ENCODE measurements at places on chromosomes 5 and 9.
A peak's percentile ranks its signal among the peaks of the same experiment; 100 is the strongest.

GRCh38 chr9:136544964-136545691, 720 bp downstream of the NOTCH1 start:
- DNase-seq: peak; percentile 60

- DNase-seq: no peak
Observed at GRCh38 chr5:173963867-173964441, 25.0 kb upstream of the C5orf47 start.

DNA sequence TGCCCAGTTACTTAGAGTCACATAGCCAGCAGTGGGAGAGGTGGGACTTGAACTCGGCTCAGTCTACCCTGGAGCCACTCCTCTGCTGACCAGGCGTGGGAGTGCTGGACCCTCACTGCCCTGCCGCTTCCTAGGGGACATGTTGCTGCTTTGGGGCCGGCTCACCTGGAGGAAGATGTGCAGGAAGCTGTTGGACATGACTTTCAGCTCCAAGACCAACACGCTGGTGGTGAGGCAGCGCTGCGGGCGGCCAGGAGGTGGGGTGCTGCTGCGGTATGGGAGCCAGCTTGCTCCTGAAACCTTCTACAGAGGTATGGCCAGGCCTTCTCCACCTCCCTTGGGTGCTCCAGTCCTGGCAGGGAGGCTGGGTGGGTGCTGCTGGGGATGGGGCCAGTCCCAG, 3.4 kb upstream of the CACFD1 start:
- no peak for DNase-seq

GRCh38 chr9:110343551-110343950, 5.9 kb upstream of the TXNDC8 start:
- DNase-seq: no peak

DNA sequence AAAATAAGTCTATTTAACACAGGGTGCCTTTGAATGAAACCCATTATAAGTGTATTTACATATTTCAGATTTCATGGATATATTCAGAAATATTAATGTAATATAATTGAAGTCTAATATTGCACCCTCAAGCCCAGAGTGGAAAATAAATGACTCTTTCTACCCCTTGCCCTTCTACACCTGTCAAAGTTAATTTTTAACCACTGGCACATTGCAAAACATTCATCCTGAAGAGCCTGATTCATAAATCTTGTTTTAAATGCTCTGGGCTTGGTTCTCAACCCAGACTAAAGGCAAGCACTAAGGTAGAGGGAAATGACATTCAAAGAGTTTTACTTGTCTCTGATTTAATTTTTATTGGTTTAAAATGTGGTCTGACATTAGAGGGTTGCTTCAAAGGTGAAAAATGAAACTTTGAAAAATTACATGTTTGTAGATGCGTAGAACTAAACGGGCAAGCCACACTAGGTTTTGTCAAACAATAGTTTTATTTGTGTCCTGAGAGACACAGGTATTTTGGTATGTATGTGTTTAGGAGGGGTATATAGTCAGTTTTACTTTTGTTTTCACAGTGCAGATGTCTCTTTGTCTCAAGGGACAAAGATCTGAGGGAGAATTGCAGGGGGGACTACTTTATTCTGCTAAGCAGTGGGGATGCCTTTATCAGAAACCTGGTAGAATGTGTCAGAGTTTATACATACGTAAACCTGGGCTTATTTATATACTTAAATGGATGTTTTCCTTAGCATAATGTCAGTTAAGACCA, 69.7 kb downstream of the PIK3R1 start:
- DNase-seq: no peak

DNA sequence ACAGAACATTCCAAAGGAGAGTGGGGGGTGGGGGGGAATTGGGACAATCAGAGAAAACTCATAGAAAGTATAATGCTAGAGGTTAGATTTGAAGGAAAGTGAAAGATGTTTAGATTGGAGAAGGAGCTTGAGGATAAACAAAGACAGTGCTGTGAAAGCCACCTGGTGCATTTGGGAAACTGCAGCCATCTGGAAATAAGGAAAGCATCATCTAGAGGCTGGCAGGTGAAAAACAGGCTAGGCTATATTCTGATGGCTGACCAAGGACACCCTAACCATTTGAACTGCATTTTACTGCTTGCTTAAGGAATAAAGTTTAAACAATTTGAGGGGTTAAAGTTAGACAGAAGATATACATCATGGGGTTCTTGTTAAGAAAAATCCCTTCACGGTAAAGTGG, 296.4 kb downstream of the CETN3 start:
- no peak for DNase-seq

DNA sequence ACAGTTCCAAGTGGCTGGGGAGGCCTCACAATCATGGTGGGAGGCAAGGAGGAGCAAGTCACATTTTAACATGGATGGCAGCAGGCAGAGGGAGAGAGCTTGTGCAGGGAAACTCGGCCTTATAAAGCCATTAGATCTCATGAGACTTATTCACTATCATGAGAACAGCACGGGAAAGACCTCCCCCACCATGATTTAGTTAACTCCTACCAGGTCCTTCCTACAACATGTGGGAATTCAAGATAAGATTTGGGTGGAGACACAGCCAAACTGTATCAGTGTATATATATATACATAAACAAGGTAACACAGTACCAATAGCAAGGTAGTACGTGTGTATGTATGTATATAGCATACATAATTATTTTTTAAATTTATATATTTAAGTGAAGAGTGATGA, 50.9 kb downstream of the NFX1 start:
- DNase-seq: no peak

DNA sequence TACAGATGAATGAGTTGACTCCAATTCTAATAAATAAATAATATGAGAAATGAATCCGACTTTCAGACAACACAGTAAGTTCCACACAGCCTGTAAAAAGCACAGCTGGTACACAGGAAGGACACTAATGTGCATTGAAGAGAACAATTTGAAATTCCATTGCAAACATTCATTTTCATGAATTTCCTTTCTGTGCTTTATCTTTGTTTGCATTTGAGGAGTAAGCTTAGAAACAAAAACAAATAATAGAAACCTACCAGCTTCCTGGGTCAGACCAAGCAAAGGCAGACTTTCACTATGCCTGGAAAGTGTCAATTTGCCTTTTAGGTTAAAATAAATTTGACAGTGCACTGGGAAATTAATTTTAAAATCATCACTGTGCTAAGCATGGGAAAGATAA, 143.8 kb upstream of the VLDLR start:
- no peak for DNase-seq

- no peak for DNase-seq
Observed at GRCh38 chr5:4523038-4523437, 617.1 kb upstream of the ADAMTS16 start.

DNA sequence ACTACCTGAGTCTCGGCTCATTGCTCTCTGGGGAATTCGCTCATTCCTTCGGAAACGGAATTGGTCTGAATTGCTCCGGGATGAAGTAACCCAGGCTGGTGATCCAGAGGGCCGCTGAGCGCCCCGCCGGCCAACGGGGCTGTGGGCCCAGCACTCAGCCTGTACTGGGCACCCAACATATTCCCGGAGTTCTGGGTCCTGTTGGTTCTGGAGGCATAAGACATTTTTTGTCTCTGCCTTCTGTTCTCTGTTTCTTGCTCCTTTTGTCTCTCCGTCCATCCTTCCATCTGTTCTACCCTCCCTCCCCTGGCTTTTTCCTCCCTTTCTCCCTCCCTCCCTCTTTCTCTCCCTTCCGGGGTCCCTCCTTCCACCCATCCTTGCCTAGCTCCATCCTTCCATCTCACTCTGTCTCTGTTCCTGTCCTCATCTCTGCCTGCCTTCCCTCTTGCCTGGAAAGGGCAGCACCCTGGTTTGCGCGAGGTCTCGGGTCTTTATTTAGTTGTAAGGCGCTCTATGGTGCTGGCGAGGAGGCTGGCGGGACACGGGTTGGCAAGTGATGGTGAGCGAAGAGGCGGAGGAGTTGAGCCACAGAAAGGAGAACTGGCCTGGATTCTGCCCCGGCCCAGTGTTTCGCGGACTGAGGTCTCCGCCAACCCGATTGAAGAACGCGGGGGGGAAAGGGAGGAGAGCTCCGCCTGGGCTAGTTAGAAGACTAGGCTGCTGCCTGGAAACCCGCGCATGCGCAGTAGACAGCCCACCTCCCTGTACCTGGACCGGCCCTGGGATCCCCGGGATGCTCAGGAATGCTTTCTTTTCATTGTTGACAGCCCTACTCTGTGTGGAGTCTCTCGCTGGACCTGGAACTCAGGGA, 1468.0 kb downstream of the FOXD4L5 start:
- peak; percentile 32 for DNase-seq

DNA sequence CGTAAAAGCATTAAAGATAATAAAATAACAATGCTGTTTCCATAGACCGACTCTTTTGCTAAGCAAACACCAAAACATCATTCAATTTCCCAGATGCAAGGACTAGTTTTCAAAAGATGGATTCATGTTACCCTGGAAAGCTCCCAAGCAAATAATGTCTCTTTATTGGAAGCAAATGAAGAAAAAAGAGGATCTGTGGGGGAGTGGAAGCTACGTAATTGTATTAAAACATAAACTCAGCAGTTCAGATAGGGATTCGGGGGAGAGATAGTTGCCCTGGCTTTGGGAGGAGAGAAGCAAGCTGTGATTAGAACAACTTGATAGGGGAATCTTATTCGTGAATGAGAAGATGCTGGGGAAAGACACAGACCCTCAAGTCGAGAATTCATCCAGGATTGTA, 491.0 kb upstream of the CLINT1 start:
- no peak for DNase-seq

DNA sequence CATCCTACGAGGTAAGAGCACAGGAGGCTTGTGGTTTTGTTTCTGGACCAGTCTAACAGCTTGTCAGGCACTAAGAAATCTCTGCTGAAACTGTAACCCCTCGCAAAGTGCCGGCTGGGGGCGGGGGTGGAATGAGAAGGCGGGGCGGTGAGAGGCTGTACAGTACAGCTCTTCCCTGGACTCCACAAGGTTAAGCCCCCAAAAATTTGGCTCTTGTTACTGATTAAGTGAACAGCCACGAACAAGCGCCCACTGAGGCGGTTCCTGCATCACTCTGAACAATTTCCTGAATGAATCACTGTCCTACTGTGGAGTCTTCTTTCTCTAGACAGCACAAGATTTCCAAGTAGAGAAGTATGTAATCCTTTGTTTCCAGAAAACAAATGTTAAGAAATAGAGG, 6.8 kb downstream of the FBP2 start:
- no peak for DNase-seq

DNA sequence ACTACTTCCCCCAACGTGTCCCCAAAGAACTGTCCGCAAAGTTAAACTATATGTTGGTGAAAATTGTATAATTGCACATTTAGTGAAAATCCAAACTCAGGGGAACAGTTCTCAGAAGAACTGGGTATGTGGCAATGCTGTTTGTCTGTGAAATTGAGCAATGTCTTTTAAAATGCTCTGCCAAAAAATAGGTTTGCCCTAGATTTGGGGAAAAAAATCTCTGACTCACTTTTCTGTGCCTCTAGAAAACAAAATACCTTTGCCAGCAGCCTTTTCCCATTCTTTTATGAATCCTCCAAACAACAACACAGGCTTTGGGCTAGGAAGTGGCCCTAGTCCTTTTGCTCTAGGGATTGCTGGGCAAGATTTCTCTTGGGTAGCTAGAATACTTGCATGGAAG, 37.4 kb upstream of the ZNF608 start:
- no peak for DNase-seq

- no peak for DNase-seq
Observed at GRCh38 chr9:105047742-105048041, 119.7 kb upstream of the ABCA1 start.

DNA sequence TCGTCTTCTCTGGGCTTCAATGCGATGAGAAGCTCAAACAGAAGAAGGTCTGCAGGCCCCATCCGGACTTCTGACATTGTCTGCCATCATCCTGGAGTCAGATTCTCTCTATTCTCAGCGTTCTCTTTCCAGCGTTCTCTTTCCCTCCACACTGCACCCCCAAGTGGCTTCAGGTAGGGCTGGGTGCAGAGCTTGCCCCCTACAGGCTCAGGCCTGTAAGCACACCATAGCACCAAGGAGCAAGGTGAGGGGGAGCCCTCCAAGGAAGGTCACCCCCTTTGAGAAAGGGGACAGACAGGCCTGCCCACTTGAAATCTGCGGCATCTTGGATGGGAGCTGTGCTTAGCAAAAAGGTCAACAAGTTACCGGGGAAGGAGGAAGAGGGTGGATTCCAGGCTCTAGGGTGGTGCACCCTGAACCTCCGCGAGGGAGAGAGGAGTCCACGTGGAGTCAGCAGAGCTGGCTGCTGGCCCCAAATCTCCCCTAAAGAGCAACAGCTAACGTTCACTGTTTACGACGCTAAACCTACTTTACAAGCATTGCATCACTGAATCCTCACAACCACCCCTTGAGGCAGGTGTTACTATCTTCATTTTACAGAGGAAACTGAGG, 27.5 kb downstream of the GPX3 start:
- peak; percentile 12 for DNase-seq

DNA sequence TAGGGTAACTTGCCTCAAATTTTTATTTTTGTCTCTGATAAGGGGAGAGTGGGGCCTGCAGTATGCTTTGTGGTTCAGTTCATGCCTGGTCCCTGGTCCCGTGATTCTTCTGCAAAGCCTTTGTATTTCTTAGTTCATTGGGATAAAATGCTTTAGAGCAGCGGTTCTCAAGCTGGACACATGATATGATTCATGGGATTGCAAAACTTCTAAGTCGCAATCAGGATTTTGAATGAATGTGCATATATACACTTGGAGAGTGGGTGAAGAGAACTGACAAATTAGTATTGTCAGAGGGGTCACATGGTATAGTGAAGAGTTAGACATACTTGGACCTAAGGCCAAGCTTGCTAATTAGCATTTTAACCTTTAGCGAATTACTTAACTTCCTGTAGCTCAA, 265.4 kb upstream of the KLF9 start:
- no peak for DNase-seq

- no peak for DNase-seq
Observed at GRCh38 chr5:61519728-61520277, 187.7 kb downstream of the ZSWIM6 start.

- DNase-seq: no peak
Observed at GRCh38 chr9:78543353-78543752, 246.4 kb downstream of the PSAT1 start.

GRCh38 chr9:114962809-114963208, 32.4 kb upstream of the TNFSF8 start:
- no peak for DNase-seq

GRCh38 chr9:10678790-10679189, 66.0 kb upstream of the PTPRD start:
- no peak for DNase-seq

- peak; percentile 45 for DNase-seq
Observed at GRCh38 chr9:133782157-133783130, 44.3 kb upstream of the SARDH start.

DNA sequence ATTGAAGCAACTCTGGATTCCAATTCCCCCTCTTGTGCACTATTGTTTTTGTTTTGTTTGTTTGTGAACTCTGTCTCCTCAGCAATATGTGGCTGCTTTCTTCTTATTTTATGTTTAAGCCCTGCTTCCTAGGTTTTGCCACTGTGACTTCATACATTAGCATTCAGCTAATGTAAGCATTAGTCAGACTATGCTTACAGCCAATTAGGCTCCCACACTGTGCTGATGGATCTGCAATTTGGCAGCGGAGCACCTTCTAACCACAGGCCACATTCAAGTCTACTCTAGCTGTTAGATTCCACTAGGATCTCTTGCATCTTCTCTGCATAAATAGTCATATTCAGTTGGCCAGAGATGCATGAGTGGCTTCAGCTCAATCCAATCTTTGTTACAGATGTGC, 9.6 kb upstream of the BICD2 start:
- DNase-seq: no peak

Data from T-helper 1 cell (primary cell).